ENCODE measurements at places on chromosomes 16 and 17.

GRCh38 chr16:50668368-50669008 lies 12.6 kb downstream of the SNX20 start:
- DNase-seq = no peak

- no peak for DNase-seq
These were observed 52.3 kb downstream of the TNRC6C start for GRCh38 chr17:78010759-78011158.

DNA sequence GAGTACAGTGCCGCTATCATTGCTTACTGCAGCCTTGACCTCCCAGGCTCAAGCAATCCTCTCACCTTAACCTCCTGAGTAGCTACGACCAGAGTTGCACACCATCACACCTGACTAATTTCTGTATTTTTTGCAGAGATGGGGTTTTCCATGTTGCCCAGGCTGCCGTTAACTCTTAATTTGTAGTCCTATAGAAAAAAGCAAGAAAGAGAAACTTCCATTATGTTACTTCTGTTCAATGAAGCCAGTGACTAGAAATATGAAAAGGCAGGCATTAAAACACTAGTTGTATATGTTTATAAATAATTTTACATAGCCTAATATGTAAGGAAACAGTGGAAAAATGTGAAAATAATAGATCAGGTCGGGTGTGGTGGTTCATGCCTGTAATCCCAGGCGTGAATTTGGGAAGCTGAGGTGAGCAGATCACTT lies 9.7 kb downstream of the RAD51C start:
- no peak for DNase-seq

- no peak for DNase-seq
These were observed 640 bp upstream of the NAGLU start for GRCh38 chr17:42535155-42536047.

GRCh38 chr16:11262915-11263314 lies 6.2 kb downstream of the TNP2 start:
- DNase-seq = no peak

DNA sequence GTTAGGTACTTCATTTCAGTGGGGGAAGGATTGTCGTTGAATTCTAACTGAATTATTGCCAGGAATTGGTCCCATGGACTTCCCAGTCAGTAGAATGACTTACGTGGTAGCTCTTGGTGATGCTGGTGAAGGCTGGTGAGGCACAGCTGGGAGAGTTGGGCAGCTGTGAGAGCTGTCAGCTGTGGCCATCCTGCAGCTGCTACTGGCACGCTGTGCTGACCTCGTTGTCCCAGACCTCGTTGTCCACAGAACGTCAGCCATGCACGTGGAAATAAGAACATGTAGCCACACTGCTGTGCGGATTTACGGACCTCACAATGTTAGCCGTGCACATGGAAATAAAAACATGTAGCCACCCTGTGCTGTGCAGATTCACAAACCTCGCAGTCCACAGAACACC lies 102.3 kb downstream of the NPIPB11 start:
- no peak for DNase-seq

All from germinal center (tissue), 1 donor.